ENCODE measurements at places on chromosomes 4 and X.
A peak's percentile ranks its signal among the peaks of the same experiment; 100 is the strongest.

- peak; percentile 35 for DNase-seq
Observed at GRCh38 chr4:173420324-173420752, 21.4 kb upstream of the SCRG1 start.

DNA sequence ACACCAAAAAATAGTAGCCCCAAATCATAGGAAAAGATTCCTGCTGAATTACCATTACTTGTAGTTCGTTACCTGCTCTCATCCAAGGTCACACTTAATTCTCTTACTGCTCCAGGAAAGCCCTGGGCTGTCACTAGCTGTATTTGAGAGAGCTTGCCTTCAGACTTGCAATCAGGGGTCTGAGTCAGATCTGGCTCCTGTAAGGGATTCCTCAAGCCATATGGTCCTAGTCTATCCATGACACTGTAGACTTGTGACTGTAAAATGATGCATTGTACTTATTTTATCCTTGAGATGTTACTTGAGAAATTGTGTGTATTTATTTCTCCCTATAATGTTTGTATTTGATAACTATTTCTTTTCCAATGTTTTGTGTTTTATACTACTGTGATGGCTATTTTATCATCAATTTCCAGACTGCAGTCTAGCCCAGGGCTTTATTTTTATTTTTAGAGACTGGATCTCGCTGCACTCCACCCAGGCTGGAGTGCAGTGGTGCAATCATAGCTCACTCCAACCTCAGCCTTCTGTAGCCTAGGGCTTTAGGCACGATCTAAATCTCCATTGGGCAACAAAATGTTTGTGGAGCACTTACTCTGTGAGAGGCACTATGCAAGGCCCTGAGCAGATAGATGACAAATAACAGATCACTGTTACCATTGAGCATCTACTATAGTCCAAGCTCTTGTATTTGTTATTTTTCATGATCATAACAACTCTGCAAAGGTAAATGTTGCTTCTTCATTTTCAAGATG, 24.2 kb downstream of the ERVMER34-1 start:
- DNase-seq: no peak

DNA sequence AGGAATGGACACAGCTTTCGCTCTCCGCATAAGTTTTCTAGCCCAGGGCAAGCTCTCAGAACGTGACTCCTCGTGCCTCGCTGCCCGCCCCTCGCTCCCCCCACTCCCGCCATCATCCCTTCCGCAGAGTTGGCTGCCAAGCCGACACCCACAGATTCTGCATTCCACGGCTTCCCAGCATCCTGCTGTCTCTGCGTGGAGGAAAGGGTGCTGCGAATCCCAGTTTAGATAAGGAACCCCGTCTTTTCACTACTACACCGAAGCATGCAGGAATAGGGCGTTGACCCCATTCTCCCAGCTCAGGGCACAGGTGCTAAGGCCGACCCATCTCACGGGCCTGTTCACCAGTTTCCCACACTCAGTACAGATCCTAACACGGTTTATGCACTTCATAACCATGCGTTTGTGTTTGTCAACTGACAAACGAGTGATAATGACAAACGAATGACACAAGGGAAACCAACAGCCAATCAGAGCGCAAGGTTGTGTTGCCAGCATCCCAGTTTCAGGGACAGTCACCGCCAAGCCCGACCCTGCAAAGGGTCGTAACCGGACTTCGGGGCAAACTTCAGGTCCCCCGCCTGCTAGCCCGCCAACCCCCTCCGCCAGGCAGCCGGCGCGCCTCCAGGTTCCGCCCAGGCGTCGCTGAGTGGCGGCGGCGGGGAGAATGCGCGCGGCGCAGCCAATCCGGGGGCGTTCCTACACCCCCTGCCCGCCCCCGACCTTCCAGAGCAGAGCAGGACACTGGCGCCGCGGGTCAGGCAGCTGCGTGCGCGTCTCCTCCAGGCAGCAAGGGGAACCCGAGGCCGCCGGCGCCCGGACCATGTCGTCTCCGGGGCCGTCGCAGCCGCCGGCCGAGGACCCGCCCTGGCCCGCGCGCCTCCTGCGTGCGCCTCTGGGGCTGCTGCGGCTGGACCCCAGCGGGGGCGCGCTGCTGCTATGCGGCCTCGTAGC, at the start of gene CYP2U1:
Gene CYP2U1 (plus strand): TSS at position 729 of the 954 bp plus-strand sequence. CDS start 95 bp downstream, at position 824.
- peak; percentile 84 for DNase-seq

DNA sequence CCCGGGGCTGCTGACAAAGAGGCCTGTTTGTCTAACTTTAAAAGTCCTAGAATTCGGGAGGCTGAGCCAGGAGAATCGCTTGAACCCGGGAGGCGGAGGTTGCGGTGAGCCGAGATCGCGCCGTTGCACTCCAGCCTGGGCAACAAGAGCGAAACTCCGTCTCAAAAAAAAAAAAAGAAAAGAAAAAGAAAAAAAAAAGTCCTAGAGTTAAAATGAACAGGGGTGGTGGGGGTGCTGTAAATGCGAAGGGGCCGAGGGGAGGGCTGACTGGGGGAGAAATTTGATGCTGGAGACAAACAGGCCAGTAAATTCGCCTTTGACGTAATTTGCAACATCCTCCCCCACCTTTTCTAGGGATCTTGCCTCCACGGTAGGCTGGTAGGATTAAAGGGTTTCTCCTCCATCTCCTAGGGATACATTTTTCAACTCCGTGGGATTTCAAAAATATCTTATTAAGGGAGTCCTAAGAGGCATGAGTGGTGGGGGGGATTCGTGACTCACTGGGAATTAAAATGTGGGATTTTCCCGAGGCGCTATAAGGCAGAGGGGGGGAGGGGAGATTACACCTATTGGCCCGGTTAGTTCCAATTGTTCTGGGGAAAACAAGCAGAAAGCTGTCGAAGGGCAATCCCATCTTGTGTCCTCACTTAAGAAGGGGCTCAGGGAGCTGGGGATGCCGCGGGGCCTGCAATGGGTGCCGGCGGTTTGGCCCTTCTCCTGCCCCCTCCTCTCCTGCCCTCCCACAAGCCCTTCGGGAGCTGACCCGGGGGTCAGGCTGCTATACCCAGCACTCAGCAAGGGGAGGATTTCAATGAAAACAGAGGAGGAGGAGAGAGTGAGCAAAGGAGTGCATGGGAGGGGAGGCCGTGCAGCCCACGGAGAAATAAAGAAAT, 3.0 kb upstream of the BCOR start:
- DNase-seq: no peak

DNA sequence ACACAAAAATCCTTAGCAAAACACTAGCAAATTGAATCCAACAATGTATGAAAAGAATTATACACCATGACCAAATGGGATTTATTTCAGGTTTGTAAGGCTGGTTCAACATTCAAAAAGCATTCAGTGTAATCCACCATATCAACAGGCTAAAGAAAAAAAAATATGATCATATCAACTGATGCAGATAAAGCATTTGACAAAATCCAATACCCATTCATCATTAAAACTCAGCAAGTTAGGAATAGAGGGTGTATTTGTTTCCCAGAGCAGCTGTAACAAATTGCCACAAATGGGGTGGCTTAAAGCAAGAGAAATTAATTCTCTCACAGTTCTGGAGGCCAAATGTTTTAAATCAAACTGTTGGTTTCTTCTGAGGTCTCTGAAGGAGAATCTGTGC, 10.7 kb downstream of the VSIG1 start:
- DNase-seq: no peak

DNA sequence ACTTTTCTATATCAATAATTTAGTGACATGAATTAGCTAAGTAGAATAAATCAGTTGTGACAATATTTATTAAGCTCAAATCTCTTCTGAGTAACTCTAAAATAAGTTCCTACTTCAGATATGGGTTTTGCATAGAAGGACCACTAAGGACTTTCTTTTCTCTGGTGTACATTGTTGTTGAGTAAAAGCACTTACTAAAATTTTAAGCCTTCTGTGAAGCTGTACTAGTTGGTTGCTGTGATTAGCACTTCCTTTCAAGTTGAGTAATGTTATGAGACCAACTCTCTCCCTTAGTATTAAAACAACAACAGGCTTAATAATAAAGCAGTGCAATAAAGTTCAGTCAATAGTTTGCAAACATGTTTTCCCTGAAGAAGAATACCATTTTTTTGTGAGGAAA, 667.4 kb upstream of the NDST4 start:
- DNase-seq: no peak

DNA sequence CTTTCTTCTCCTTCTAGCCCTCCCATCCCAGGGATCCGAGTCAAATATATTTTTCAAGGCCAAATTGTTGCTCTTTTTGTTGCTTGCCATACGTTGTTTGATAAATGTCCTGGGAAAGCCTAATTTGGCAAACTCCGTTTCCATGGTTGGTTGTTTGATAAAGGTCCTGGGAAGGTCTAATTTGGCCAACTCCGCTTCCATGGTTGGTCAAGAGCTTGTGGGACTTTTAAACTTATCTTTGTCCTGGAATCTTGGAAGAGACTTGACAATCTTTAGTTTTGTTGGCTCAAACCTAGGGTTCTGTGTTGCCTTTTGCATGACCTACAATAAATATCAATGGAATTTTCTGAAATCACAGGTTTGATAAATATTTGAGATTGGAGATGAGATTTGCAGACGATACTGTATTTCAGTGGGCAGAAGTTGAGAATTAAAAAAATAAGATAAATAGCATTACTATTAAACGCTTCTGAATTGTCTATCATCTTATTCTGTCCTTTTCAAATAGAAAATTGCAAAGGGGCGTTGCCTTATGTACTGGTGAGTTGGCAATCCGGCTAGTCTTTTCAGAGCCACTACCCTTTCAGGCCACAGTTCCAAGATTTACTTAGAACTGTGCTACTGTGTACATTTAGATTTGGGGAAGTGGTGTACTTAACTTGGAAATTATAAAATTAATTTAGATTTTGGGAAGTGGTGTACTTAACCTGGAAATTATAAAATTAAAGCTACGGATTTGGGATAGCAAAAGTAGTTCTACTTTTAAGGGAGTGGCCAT, 804 bp downstream of the OSTC start:
- DNase-seq: no peak

DNA sequence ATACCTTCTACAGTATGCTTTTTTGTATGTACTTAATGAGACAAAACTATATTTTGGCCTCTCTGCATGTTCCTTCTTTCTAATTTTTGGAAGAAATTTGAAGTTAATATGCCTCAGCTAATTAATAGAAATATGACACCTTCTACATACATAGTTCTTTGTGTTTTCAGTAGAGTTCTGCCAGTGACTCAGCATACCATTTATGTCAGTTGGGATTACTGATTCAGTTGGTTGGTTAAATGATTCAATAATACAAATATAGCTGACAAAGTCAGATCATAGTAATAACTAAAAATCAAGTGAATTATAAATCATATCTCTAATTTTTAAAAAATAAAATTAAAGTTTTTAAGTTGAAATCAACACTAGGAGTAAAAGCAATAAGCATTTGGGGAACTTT, 16.8 kb downstream of the BTC start:
- no peak for DNase-seq

GRCh38 chr4:145736241-145736831, 56.4 kb downstream of the C4orf51 start:
- no peak for DNase-seq

DNA sequence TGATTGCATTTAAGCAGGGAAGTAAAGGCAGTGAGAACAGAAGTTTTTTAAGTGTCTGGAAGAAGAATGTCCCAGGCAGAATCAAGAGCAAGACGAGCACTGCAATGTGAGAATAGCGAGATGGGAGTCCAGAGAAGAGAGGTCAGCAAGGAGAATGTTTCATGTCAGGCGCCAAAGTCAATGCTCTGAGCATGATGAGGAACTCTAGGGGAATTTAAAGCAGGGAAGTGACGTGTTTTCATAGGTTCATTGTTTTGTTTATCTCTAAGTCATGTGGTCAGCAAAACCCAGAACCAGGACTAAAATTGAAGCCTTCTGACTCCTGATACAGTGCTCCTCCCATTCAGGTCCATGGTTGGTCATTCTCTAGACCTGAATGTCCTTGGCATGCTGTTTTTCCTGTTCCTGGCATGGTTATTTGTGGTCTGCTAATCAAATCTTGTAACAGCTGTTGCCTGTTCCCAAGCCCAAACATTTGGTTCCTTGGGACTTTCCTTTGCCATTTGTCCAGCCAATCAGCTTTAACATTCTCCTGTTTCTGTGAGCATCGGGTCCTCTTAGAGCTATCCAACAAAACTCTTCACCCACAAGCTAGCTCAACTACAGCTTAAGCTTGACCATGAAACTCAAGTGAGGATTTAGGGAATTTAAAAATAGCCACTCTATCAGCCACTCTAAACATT, 37.7 kb downstream of the PTCHD1 start:
- DNase-seq: no peak

DNA sequence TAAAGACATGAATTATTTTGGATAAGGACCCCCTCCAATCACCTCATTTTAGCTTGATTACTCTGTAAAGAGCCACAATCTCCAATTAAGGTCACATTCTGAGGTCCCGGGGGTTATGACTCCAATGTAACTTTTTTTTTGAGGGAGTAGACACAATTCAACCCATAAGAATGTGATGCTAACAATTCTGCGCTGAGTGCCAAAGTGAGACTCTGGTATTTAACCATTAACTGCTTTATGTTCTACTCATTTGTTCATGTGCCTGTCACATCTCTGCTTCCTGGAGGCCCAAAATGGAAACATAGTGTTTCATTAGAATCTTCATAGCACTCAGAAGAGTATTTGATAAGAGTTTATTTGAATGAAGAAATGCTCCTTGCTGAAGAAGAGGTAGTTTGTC, 234.8 kb downstream of the CPE start:
- no peak for DNase-seq

DNA sequence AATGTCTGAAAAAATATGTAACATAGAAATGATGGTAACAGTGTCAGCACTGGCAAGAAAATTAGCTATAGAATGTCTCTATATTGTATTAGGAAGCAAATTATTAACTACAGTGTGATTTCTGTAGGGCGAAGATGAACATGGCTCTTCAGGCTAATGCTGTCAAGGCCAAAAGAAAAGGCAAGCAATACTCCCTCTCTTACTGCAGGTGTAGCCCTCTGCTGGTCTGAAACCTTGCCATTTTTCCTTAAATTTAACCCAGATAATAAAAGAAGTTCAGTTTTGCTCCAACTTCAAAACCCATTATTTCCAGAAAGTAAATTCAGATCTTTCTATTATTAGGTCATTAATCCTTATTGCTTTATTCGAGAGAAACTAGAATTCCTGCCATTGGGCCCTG, 215.9 kb downstream of the LRBA start:
- no peak for DNase-seq

- DNase-seq: no peak
Observed at GRCh38 chr4:108709722-108710121, 53.1 kb downstream of the ETNPPL start.

GRCh38 chr4:98620087-98620784, 38.2 kb downstream of the TSPAN5 start:
- DNase-seq: no peak
